ENCODE measurements at places on chromosomes 16 and 17.

GRCh38 chr16:19085679-19086200, 18.3 kb downstream of the COQ7 start:
- no peak for DNase-seq

- no peak for DNase-seq
These were observed 4.2 kb downstream of the NR1D1 start for GRCh38 chr17:40095944-40096791.

- DNase-seq: no peak
These were observed 6.1 kb upstream of the ARHGAP23 start for GRCh38 chr17:38421871-38422827.

- DNase-seq: no peak
These were observed 933 bp downstream of the CCR7 start for GRCh38 chr17:40564195-40564882.

- DNase-seq: no peak
These were observed 5.3 kb downstream of the CYGB start for GRCh38 chr17:76532072-76532651.

DNA sequence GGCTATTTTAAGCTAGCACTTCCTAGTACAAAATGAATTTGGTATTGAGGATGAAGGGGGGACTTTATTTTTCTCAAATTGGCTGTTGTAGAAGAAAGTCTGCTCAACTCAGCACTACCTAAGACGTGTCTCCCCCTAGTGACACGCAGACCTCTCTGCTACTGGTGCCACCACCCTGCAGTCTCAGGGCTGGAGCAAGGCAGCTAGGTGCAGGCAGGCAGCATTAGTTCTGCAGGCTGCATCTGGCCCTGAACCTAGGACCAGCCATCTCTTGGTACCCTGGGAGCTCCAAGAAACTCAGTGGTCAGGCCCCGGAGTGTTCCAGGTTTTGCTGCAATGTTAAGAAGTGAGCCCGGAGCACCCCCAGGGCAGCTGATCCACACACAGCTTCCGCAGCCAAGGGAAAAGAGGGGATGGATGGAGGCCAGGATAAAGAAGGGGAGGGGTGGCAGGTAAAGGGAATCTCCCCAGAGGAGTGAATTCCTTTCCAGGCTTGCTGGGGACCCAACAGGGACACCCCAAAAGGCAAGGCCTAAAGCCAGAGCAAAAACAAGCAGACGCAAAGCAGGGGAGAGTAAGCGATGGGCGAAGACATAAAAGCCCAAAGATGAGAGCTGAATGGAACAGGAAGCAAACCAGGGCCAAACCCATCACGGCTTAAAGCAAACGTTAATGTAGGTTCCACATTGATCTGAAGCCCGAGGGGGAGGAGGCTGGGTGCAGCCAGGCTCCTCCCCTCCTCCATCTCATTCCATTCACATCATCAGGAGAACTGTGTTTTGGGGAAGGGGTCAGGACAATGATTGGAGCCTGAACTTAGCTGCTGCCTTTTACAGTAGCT, 200.5 kb downstream of the ZFHX3 start:
- DNase-seq: no peak

DNA sequence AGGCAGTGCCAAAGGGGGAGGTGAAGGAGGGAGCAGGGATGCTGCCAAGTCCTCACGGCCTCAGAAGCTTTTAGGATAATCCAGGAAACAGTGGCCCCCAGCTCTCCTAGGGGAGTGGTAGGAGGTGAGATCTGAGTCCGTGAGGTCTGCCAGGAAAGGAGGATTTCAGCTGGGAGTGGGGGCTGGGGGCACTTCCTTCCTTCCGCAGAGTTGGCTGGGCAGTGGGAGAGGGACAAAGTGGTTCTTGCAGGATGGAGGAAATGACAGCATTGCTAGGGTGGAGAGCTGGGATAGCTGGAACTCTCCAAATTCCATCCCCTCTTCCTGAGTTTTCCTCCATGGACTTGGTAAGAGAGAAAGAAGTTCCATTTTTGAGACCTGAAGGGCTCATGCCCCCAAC, 4.8 kb upstream of the SP6 start:
- DNase-seq: no peak

DNA sequence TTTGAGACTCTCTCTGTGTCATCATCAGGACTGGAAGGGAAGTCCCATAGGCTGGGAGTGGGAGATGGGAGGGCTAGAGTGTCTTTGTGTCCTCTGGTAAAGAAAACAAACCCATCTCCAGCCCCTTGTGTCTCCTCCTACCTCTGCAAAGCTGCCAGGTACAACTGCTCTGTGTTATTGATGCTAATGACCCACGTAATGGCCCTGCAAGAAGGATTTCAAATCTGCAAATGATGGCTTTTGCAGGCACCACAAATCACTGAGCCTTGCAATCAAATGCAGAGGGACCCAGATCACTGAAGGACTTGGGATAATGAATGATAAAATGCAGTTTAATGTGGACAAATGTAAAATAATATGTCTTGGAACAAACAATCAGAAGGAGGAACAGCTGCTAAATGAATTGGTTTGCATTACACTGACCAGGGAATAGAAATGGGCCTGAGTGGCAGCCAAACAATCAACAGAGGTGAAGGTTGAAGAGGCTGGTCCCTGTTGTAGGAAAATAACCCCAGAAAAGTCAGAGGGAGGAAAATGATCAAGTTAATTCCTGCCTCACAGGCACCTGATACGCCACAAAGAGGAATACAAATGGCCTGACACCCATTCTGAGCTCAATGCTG, 425.1 kb downstream of the UTP18 start:
- no peak for DNase-seq

DNA sequence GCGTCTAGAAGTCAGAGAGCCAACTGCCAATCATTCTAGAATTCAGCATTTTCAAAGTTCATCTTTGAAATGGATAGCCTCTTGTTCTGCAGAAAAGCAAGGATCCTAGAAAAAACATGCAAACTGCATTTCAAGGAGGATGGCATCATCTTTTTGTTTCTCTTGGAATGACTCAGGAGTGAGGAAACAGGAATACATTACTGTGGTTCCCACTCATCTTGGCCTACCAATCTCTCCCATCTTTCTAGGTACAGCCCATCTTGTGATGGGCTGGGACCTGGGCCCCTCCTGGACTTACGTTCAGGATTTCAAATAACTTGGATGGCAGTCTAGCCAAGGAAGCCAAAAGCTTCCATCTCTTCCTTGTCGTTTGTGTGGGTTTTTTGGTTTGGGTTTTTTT, 363.4 kb downstream of the CDH13 start:
- DNase-seq: peak; percentile 44

DNA sequence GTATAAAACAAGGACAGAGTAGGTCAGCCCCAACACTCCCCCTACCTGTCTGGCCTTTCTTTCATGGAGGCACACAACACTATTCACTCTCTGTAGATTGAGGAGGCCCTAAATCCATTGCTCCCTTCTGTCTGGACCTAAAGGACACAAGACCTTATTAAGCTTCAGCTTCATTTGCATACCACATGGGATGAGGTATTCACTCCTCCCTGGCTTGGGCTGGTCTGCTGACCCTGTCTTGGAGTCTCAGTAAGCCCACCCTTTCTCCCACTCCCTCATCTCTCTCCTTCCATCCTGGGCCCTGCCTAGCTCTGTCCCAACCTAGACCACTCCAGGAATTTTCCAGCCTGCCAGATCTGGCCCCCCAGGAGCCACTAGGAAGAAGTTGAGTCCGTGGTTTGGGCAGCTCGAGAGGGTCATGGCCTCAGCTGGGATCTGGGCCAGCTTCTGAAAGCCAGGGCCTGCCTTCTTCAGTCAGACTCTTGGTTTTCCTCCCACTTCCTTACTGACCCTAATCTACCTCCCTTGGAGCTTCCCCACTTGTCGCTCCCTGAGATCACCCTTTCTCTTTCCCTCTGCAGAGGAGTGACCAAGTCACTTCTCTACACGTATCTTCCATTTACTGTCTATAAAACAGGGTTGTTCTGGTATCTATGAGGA, 6.5 kb upstream of the LLGL1 start:
- DNase-seq: no peak

GRCh38 chr17:44094701-44095387, 24.3 kb downstream of the G6PC3 start:
- no peak for DNase-seq

- DNase-seq: no peak
These were observed 1002.9 kb downstream of the KCNJ18 start for GRCh38 chr17:22695228-22695619.

DNA sequence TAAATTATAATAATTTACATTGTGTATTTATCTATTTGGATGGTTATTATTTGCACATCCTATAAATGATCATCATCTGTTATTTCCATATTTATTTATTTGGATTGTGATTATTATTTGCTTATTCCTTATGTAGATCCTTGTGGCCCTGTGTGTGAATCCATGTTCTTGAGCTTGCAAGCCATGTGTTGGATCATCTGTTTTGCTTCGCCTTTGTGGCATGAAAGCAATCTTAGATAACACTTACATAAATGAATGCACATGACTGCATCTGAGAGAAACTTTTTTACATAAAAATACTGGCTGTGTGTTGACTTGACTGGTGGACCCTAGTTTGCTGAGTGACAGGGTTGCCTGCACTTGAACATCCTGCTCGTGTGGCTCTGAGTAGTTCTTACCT, 1024.5 kb upstream of the RBFOX1 start:
- no peak for DNase-seq

DNA sequence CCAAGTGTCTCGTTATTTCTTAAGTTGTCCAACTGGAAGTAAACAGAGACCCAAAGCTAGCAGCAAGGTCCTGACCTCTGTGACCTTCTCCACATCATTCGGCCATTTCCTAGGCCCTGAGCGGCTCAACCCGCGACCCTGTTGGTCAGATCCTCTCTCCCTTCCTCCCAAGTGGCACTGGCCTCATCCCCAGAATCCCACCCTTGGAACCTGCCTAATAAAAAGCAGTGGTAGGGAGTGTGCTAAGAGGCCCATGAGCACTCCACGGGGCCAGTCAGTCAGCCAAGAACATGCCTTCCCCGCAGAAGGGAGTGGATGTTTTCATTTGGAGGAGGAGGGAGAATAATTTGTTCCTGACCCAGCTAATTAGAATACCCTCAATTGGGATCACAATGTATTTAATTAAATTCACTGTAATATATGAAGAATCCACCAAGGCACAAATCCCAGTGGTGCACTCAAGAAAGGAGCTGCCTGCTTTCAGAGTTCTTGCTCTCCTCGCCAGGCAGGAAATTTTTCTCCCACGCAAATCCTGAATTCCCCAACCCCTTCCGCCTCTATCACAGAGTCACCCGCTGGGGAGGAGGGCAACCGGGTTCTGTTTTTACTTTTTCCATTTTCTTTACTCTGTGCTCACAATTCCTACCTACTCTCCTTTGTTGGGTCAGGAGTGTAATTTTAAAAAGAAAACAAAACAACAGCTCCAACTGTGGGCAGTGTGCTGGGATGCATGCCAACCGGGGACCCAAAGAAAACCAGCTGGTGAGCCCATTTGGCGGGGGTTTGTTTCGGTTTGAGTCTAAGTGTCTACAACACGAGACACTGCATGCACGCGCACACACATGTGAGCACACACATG, 153.4 kb downstream of the ZFHX3 start:
- no peak for DNase-seq

- no peak for DNase-seq
These were observed 11.4 kb upstream of the TCAP start for GRCh38 chr17:39653662-39654331.

DNA sequence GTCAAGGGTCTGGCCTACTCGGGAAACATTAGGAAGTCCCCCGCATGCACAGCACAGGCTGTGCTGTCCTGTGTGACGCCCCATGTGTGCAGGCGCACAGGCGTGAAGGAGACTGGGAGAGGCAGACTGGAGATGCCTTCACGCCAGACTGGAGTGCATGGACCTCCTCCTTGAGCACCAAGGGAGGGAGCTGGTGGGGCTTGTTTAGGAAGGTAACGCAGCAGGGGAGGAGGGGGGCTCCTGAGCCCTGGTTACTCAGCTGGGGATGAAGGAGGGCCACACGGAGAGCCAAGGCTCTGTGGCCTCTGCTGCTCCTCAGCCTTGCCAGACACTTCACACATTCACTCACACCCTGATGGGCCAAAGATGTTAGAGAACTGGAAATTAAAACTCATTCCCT, 7.7 kb downstream of the HSDL1 start:
- DNase-seq: no peak

- DNase-seq: no peak
These were observed 3.6 kb upstream of the CHAD start for GRCh38 chr17:50472286-50472685.

GRCh38 chr16:89139907-89140361, 31.6 kb upstream of the CDH15 start:
- no peak for DNase-seq

- peak; percentile 41 for DNase-seq
These were observed 34.8 kb downstream of the SOST start for GRCh38 chr17:43723697-43724359.

GRCh38 chr16:27317738-27318391, 4.1 kb downstream of the IL4R start:
- DNase-seq: no peak

GRCh38 chr16:11229906-11230305, 26.1 kb downstream of the SOCS1 start:
- no peak for DNase-seq

DNA sequence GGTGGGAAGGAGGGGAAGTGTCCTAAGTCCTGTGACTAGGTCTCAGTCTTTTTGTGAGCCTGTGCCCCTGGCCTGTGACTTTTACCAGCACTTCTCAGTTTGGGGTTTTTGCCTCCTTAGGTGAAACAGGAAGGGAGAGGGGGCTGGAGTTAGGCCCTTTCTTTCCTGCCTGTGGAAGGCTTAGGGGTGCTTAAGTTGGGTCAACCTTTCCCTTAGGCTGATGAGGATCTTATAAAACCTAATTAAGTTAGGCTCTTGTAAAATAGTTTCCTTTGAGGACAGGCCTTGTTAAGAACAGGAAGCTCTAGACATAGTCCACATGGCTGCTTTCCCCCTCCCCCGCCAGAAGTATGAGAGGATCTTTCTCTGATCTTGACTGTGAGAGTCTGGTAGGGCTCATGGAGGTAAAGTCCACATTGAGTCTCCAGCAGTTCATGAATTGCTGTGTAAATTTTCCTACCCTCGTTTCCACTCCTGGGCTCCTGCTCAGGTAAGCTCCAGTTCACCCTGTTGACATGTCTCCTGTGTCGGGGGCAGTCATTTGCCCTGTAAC, 17.0 kb upstream of the DNASE1 start:
- DNase-seq: no peak

- DNase-seq: peak; percentile 64
These were observed 6.1 kb upstream of the SERPINF2 start for GRCh38 chr17:1736348-1737281.

DNA sequence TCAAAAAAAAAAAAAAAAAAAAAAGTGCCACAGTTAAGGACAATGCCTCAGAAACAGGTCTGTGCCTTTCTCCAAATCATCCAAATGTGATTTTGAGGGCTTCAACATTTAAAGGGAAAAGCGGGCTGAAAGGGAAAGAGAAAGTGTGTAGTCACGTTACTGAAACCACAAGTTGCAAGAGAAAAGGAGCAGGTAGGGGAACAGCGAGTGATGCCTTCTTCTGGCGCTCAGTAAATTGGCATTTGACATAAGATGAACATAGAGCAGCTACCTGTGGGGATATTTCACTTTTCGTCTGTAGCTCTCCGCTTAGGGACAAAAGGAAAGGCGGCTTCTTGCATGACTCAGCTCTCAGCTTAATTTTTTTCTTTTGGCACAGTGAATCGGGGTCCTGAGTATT, 11.1 kb downstream of the CMTM2 start:
- no peak for DNase-seq
